IPS-NIHi11 (cell line): ENCODE measurements at places on chromosomes 2 and 18.

GRCh38 chr2:216016581-216016980 lies 3.2 kb upstream of the MREG start:
- DNase-seq = no peak

DNA sequence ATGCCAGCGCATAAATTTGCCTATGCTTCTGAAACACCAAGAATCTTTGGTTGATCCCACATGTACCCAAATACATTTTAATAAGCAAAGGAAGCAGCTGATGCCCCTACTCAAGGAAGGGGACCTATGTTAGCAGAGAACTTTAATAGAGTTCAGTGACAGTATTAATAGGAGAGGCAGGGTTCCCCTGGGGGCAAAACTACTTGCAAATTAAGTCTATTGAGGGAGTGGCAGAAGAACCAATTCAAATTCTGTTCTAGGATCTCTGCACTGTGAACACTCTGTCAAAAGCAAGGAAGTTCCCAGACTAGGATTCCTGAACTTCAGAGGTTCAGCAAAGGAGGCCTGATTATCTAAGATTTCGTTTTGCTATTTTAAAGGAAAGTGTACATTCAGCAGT lies 47.5 kb downstream of the EPB41L3 start:
- DNase-seq = no peak

DNA sequence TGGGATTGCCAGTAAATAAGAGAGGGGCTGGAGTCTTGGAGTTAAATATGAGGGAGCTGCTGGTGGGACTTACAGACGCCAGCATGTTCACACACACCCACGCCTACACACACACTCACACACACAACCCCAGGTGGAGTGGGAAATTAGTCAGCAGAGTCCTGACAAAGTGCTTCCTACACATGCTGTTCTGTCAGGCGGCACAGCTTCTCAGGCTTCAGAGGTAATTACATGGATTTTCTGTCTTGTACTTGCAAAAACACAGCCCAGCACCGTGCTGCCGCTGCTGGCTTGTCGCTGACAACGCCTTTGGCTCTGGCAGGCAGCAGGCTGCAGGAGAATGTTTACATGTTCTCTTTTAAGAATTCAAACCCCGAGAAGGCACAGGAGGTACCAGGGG lies 1186.3 kb upstream of the CELF4 start:
- no peak for DNase-seq

- DNase-seq = peak; percentile 63
Measured at GRCh38 chr18:7567474-7568425, 634 bp downstream of the PTPRM start.

DNA sequence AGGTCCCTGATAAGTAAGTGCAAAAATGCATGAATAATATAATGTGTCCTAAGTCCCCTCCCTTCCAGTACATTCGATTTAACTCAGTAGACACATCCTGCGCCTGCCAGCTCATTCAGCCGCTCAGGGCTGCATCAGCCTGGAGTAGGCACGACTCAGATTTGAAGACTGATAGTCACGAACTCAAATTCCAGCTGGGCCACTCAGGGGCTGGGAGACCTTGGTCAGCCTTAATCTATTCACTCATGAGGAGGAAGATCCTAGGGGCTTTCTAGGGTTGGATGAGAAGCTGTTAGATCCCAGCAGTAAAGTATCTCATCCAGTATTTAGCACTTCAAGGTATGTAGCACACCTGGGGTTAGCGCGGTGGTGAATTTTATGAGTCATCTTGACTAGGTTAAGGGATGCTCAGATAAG lies 98.9 kb upstream of the ODC1 start:
- no peak for DNase-seq

DNA sequence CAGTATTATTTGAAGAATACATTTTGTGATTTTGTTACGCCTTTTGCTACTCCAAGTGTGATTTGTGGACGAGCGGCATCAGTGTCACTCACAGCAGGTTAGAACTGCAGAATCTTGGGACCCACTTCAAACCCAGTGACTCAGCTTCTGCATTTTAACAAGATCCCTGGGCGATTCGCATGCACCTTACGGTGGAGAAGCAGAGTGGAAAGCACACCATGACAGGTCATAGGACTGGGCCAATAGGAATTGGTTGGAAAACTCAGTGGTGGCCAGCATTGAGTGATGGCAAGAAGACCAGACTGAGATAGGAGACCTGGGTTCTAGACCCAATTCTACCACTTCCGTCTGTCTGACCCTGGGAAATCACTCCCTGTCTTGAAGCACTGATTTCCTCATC lies 26.3 kb downstream of the CTLA4 start:
- DNase-seq = no peak

DNA sequence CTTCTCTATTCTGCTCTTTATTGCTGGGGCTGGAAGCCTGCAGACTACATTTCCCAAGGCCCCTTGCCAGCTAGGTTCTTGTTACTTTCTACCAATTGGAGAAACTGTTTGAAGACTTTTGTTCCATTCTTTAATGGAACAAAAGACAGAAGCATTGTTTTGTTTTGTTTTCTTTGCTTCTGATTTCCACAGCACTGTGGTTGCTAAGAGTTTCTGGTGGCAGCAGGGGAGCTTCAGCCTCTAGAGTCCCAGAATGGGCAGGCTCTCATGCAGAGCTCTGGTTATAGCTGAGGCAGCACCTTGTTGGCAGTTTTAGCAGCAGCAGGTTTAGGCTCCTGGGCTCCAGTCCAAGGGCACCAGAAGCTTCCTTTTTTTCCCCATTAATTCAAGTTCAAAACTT lies 234.3 kb downstream of the ETAA1 start:
- no peak for DNase-seq

DNA sequence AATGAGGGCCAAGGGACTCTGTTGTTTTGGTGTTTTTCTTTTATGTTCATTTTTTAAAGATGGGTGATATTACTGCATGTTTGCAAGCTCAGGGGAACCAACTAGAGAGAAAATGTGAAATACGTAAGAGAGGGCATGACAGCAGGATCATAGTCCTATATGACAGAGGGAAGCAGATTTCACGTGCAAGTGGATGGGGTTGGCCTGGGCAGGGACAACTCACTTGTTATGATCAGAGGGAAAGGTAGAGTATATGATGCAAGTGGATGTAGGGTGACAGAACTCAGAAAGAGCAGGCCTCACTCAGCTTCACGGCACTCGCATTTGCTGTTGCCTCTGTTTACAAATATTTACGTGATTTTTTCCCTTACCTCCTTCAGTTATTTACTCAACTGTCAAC lies 67.0 kb downstream of the OLA1 start:
- no peak for DNase-seq

DNA sequence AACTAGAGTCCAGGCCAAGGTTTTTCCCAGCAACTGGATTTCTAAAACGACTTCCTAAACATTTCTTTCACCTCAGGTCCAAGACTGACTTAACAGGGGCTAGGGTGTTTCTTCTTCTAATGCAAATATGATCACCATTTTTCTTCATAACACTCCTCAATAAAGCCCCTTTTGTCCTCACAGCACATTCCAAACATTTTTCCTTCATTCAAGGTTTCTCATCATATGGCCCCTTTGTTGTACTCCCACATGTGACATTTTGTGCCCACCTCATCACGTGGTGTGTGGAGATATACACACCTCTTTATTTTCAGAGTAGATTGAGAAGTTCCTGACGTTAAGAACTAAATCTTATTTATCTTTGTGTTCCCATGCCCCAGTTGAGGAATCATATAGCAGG lies 3.9 kb upstream of the CDH7 start:
- no peak for DNase-seq
